ENCODE measurements at places on chromosomes 12 and 14. TPM values are rescaled to one million over a fixed set of nuclear protein-coding genes. Genes with fewer than 3 reads are reported as not detected.

Gene RASAL1
- 0.25 TPM for polyA plus RNA-seq

Gene ITGA7
- polyA plus RNA-seq, result 27.2 TPM

DNA sequence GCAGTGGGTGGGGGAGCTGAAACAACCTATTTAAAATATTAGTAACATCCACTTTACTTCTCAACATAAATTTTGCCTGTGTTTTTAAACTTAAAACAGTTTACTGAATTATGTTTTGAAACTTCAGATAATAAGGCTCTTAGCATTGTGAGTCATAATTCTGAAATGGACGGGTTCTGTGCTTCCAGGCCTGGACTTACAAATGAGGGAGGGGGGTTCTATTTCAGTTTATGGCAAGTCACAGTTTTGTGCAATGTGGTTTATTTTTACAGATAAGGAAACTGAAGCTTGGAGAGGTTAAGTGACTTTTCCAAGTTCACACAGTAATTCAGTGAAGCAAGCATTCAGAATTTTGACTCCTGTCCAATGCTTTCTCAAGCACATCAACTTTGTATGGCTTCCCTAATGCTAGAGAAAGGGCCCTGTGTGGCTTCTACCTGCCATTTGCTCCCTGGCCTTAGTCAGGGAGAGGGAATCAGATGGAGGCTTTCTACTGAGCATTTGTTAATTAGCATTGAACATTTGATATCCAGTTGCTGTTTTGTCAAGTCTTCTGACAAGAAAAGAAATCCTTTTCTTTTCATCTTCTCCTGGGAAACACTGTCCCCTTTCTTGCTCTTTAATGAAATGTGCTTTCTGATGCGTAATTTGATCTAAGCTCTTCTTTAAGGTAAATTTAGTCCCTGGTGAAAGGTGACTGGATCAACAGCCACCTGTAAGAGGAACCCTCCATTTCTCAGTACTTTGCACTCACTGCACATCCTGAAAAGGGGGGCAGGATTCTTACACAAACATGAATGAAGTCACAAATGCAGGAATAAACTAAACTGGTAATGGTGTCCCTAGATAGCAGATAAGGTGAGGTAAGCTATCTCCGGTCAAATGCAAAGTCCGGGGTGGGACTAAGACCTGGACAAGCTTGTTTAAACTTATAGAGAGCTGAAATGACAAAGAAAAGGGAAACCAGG, 2.5 kb upstream of the SALL2 start:
- no peak for DNase-seq

DNA sequence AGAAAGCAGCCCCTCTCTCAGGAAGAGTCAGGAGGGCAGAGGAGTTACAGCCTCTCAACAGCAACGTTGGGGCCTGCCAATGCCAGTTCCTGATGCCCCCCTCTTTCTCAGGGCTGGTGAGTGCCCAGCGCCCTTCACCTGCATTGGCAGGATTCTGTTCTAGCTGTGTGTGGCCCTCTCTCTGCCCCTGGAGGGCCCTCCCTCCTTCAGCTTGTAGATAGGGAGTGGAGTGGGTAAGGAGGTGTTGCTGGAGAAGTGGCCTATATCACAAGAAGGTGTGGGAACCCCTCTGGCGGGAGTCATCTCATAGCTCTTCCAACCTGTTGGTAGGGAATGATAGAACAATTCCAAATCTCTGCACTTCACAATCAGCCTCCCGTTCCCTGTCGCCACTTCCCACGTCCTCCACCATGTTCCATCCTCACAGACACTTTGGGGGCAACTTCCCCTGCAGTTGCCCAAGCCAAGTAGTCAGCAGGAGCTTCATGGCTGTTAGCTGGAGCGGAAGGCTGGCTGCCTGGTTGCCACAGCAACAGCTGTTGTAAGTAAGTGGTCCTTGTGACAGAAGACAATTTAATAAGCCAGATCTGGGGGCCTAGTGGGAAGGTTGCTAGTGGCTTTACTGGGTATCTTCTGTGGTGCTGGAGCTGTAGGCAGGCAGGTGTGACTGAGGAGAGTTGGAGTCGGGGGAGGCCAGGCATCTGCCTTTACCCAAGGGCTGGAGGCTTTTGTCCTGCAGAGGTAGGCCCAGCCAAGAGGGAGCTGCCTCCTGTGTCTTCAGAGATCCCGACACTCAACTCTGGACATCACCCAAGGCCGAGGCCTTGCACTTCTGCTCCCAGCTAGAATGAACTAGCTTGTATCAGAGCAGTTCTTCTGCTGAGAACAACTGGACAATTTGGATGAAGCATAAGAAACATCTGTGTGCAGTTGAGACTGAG, 38.4 kb downstream of the GALNT16 start:
- DNase-seq, result no peak

DNA sequence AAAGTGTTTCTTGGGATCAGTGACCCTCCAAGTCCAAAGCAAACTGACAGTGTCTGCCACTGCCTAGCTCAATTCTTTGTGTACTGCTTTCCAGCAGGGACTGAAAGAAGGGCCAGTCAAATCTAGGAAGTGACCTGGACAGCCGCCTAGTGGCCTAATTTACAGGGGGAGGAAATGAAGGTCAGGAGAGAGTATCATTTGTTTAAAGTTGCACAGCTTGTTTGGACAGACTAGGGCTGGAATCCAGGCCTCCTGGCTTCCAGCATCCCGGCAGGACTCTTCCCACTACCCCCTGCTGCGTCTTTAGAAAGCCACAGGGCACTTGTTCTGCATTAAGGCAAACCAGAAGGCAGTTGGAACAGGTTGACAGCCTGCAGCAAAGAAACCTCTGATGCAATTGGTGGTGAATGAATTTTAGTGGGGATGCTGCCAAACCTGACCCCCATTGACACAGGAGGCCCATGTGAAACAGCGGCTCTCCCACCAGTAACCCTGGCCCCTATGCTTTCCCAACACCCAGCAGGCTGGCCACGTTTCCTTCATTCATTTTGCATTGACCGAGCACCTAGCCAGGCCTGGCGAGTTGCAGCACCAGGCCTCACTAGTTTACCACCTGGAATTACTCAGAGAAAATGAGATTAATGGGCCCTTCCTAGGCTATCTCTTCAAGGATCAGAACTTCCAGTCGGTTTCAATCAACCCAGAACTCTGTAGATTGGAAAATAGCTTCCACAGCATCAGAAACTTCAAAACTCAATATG, 28.2 kb downstream of the GALNT16 start:
- DNase-seq, result no peak

DNA sequence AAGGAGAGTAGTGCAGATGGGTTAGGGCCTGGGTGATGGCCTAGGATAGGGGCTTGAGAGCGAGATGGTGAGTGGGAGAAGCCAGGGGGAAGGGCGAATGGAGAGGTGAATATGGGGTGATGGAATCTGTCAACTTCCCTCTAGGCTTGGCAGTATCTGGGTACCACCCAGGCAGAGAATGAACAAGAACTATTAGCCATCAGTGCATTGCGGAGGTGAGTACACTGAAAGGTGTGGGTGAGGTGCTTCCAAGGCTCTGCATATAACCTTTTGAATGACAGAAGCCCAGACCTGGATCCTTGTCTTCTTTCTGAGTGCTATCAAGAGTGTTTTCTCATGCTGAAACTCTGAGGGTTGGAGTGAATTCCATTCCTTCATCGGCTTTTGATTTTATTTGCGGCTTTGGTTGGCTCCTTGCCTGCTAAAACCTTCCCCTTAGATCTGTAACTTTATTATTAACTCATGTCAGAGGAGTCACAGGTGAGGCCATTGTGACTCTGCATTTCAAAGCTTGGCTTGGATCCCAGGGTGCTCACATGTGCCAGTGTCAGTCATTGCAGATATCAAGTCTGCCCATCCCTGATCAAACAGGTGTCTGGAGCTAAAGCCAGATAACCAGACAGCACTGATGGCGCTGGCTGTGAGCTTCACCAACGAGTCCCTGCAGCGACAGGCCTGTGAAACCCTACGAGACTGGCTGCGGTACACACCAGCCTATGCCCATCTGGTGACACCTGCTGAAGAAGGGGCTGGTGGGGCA, 18.6 kb downstream of the PEX5 start:
- no peak for DNase-seq

Gene ATL1
- 8.3 TPM for polyA plus RNA-seq

DNA sequence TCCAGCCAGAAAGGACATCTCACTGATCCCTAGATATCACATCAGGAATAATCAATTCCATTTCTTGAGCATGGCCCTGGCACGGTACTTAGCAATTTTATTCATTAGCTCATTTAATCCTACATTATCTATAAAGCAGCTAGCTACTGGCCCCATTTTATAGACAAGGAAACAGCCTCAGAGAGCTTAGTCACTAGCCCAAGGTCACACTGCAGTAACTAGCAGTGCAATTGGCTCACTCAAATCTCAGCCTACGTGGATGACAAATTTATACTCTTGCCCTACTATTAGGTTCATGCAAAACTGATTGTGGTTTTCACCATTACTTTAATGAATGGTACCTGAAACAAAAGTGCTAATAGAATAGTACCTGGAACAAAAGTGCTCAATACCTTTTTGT, 41.7 kb downstream of the NUAK1 start:
- no peak for DNase-seq

- no peak for DNase-seq
Measured at GRCh38 chr12:67514502-67514901, 134.0 kb upstream of the DYRK2 start.

Data from right lung (tissue), 10 donors.